Dermis microvascular lymphatic vessel endothelial cell (primary cell): ENCODE measurements at places on chromosomes 5 and 9.

DNA sequence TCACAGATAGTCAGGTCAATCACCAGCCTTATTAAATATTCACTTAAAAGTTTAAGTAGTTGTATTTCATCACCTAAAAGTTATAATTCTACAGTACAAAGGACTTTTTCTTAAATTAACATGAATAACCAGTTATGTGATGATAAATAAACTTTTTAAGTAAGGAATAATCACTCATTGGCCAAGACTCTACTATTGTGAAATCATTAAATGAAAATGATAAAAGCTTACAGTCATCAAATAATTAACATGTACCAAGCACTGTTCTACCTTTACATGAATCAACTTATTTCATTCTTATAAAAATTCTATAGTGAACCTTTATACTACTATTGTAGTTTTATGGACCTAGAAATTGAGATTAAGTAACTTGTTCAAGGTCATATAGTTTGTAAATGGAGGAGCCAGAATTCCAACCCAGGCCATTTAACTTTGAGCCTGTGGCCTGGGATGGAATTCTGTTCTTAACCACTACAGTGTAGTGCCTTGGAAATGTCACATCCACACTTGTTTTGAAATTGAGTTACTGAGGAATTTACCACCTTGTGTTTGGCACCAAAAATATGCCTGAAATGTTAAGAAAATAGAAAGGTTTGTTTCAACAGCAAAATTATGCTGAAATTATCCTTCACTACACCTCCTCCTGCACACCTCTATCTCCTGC lies 32.8 kb upstream of the MSANTD3 start:
- no peak for DNase-seq

DNA sequence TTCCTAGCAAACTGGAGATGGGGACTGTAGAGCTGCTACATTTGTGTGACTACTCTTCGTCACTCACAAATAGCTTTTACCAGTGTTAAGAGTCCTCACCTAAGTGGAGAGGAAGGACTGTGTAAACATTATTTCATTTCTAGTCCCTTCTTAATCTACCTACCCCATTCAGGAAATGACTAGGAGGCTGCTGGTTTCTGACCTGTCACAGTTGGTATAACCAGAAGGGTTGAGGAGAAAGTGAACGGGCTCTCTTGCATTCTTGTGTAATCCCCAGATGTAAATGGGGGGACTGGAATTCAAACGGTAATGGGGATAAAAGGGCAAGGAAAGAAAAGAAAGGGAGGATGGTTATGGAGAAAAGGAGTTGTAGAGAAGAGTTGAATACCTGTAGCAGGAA lies 35.4 kb upstream of the BNIP1 start:
- DNase-seq = no peak

DNA sequence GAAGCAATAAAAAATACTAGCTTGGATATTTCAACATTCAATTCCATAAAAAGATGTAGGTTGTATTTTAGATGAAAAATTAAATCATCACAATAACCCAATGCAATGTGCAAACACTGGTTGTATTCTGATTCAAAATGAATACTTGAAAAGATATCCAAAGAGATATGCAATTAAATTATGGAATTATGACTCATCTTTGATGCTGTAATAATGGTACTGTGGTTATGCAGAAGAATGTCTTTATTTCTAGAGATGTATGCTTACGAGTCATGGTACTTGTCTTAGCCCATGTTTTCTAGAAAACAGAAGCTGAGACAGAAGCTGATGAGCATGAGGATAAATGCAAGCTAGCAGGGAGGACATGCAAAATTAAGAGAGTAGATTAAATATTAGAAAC lies 1941.4 kb upstream of the NUDT12 start:
- no peak for DNase-seq

GRCh38 chr5:109161914-109162683 lies 247.7 kb downstream of the PJA2 start:
- DNase-seq = no peak

DNA sequence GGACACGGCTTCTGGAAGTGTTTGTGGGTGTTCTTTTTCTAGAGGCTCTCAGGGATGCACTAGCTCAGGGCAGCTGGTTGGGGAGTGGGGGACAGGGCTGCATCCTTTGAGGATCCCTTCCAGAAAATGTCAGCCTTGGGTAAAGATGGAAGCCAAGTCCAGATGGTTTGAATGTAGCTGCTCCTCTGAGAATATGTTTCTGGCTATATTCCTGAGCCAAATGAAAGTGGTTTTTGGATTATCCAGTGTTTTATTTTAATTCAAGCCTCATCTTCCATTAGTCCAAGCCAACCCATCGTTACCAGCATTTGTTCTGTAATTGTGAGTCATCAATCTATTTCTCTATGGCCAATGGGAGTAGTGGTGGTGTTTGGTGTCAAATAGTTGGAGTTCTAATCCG lies 70.4 kb downstream of the SPRY4 start:
- no peak for DNase-seq

DNA sequence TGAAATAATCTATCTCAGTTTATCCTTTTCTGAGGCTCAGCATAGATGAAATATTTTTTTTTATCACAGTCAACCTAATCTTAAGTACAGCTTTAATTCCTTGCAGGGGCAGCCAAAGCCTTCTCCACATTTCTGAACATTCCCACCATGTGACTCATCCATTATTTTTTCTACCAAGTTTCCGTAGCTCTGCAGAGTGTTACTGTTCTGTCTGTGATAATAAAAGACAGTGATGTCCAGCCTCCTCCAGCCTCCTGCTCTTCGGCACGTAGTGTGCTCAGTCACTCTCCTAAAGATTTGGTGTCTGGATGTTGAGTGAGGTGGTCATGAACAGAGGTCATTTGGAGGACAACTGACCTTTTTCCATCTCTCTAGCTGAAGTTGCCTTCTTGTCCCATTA lies 338.1 kb upstream of the ADAMTS16 start:
- DNase-seq = no peak

- peak; percentile 13 for DNase-seq
Observed at GRCh38 chr9:20558566-20559016, 63.7 kb downstream of the MLLT3 start.

DNA sequence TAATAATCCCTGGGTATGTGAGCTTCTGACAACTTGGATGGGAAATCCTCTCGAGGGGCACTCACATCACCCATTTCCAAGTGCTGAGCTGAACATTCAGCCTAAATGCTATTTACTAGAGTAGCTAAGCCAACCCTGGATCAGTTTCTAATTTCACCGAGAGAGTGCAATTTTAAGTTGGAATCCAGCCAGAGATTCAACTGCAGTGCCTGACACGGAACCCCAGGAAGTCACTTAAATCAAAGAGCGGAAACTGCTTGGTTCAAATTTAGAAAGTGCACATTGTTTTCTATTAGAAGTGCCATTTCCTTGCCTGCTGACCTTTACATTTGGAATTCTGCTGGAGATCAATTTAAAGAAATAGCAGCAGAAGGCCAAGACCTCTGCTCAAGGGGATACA lies 8.8 kb downstream of the SPRY4 start:
- peak; percentile 89 for DNase-seq

- DNase-seq = no peak
Observed at GRCh38 chr9:107034831-107035230, 171.9 kb downstream of the ZNF462 start.

DNA sequence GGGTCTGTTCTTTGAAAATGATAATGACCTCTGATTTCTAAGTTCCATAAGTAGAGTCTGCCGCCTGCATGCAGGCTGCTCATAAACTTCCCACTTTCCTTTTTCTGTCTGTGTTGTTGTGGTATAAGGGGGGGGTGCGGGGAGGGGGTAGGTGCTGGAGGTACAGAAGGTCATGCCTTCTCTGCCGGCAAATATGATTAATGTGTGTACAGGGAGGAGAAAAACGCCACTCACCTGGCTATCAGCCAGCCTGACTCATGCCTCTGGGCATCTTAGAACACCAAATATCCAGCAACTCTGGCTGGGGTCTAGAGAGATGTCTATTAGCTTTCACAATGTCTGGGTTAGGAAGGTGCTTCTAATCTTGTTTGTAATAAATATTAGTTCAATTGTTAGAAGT lies 128.3 kb downstream of the EFNA5 start:
- peak; percentile 99 for DNase-seq

DNA sequence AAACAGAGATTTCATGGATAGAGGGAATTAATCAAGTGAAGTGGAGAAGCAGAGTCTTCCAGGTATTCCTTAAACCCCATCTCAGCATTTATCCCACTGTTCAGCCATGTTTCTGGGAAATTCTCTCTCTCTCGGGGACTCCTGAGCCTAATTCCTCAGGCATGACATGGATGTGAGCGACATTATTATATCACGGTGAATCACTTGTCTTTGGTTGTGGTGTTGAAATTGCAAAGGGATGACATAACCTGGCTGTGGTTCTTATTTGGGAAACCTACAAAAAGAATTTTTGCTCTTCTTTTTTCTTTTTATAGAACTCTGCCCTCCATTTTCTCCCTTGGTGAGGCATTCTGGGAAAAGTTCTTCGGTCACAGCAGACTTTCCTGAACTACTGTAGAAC lies 457.9 kb upstream of the PTGER4 start:
- no peak for DNase-seq

DNA sequence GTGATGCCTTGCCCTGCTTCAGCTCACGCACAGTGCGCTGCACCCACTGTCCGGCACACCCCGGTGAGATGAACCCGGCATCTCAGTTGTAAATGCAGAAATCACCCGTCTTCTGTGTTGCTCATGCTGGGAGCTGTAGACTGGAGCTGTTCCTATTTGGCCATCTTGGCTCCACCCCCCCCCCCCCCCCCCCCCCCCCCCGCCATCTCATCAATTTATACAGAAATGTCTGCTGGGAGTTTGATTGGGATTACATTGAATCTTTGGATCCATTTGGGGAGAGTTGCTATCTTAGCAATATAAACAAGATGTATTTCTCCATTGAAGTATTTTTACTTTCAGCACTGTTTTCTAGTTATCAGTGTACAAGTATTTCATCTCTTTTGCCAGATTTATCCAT lies 55.2 kb downstream of the RIC1 start:
- DNase-seq = no peak

GRCh38 chr5:37857696-37858095 lies 17.9 kb upstream of the GDNF start:
- DNase-seq = no peak

- no peak for DNase-seq
Observed at GRCh38 chr5:57002959-57003485, 51.1 kb upstream of the MIER3 start.

- no peak for DNase-seq
Observed at GRCh38 chr5:151196556-151197290, 27.2 kb downstream of the CCDC69 start.

DNA sequence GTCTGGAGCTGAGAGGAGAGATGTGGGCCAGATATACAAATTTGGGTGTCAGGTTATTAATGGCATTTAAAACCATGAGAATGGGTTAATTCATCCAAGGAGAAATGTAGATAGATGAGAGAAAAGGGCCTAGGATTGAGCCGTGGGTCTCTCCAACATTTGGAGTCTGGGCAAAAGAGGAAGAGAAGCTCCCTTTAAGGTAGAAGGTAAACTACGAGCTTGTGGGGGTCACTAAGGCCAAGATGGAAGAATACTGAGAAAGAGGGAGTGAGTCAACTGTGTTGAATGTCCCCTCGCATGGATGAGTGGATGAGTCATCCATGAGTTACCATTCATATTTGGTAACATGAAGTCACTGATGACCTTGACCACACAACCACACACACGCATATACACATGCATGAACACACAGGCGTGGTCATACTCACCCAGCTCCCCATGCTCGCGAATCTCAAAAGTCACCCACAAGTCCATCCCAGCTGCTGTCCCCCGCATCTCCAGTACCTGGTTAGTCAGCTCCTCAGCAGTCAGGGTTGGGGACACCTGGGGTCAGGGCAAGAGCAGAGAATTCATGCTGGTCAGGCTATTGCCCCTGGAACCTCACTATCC lies 6.8 kb upstream of the FCHSD1 start:
- DNase-seq = peak; percentile 77

GRCh38 chr9:137959641-137960411 lies 82.2 kb downstream of the CACNA1B start:
- no peak for DNase-seq

GRCh38 chr5:150622157-150622556 lies 18.3 kb upstream of the SYNPO start:
- DNase-seq = no peak

- no peak for DNase-seq
Observed at GRCh38 chr5:127298036-127298429, 7.4 kb downstream of the MEGF10 start.

DNA sequence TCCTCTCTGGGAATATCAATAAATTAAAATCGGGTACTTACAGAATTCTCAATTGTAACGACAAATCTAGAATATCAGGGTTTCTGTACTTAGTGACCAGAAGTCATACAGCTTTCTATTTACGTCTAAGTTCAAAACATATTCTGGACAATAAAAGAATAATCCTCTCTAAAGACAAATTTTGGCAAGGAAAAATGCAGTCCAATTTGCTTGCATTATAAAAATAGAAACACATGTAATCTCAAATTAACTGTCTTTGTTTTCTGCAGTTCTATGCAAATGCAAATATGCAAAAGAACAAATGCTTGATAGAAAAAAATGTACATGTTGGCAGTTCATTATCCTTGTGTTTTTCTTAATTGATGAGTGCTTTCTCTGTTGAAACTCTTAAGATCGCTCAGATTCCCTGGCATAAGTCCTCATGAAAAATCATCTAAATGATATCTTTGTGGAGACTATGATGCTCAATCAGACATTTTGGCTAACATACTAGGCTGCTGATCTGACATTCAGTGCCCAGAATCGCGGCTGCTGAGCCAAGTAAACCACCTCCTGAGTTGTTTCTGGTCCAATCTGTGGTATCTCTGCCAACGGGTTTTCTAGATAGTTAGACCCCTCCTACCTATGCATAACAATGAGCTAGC lies 990.1 kb upstream of the C9orf72 start:
- DNase-seq = no peak

- no peak for DNase-seq
Observed at GRCh38 chr9:124008694-124009530, 2.7 kb upstream of the LHX2 start.

DNA sequence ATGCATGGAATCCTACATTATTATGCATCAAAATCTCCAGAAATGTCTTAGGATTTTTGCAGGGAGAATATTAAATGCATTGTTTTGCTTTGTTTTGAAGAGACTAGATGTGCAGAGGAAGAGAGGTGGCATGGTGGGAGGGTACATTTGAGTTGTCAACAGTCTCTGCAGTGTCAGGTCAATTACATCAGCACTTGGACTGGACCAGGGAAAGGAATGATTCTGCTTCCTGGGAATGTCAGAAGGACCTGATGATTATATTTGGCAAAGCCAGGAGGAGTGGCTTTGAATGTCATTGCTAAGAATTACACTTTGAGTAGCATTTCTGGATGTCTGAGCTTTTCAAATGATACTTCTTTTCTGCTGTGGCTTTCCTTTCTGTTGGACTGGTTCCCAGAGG lies 17.5 kb upstream of the TMEFF1 start:
- no peak for DNase-seq
